ENCODE measurements at places on chromosomes 11 and 22. TPM values are rescaled to one million over a fixed set of nuclear protein-coding genes. Genes with fewer than 3 reads are reported as not detected.

Gene KCNK4
- not detected for total RNA-seq

Gene OR5A1
- not detected for total RNA-seq

DNA sequence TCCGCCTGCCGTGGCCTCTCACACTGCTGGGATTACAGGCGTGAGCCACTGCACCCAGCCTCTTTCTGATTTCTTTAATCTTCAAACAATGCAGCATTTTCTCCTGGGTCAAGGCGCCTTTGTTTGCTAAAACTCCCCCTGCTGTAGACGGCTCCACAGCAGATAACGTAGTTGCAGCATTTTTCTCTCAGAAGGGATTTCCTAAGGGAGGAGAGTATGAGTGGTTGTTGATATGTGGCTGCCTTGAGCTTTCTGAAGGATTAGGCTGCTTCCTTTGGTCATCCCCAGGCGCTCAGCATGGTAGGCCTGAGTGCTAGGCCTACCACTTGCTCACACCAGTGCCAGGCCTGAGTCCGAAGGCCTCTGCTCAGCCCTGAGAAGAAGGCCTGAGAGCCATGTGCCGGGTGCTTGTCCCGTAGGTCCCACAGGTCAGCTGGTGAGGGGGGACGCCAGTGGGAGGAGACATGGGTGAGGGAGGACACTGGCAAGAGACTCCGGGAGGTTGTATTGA lies 18.1 kb downstream of the SMARCB1 start:
- DNase-seq, result peak; percentile 75
- H3K4me1 ChIP-seq, result no peaks in the 10 kb centered on the region
- peak overlapping the region; percentile 43 for H3K27ac ChIP-seq
- no peak overlapping the region for H3K4me3 ChIP-seq

GRCh38 chr11:101169944-101170343 lies 40.3 kb upstream of the PGR start:
- H3K4me3 ChIP-seq, result no peak overlapping the region
- H3K4me1 ChIP-seq, result no peaks in the 10 kb centered on the region

Data from cardiac muscle cell (in vitro differentiated cells and primary cell).